ENCODE measurements at places on chromosomes 5 and 9.

GRCh38 chr9:15176836-15177235 is 130.2 kb downstream of the TTC39B start:
- no peak for DNase-seq

GRCh38 chr9:135330685-135331590 is 148.6 kb upstream of the PPP1R26 start:
- no peak for DNase-seq

- DNase-seq, result no peak
Observed at GRCh38 chr9:127654619-127655018, 42.5 kb downstream of the STXBP1 start.

- DNase-seq, result no peak
Observed at GRCh38 chr5:177591690-177592009, 353 bp upstream of the TMED9 start.

GRCh38 chr9:33101104-33101951 is 24.9 kb upstream of the SMU1 start:
- DNase-seq, result peak; percentile 98

- DNase-seq, result peak; percentile 93
Observed at GRCh38 chr9:7799234-7799943, at the start of gene DMAC1. TSS of gene DMAC1 (minus strand) at chr9:7799778. CDS start at chr9:7799734, 44 bp downstream.

DNA sequence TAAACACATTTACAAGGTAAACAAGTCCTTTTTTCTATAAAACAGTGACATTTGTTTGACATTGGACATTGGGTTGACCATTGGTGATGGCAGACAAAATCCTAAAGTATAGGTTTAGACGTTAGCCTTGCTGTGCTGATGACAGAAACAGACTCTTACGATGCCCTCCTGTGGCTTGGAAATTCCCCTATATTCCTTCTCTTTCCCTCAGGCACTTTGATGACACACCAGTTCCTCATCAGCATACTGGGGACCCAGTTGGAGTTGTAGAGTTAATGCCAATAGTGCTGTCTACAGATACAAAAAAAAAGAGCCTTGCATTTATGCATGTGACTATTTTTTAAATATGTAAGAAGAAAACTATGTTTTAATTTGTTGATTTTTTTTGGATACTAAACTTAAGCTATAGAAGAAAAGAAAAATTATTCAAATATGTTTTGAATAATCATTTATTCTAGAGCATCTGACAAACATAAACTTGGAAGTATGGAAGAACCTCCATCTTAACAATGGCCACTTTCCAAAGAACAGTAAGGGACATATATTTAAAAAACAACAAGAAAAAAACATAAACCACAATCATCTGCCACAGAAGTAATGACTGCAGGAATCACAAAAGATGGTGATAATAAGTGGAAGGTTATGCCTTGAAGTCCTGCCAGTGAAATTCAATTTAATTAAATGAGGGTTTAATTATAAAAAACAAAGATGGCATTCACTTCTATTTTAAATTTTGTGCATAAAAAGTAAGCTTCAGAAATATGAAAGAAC is 75.6 kb upstream of the SNCAIP start:
- peak; percentile 25 for DNase-seq

DNA sequence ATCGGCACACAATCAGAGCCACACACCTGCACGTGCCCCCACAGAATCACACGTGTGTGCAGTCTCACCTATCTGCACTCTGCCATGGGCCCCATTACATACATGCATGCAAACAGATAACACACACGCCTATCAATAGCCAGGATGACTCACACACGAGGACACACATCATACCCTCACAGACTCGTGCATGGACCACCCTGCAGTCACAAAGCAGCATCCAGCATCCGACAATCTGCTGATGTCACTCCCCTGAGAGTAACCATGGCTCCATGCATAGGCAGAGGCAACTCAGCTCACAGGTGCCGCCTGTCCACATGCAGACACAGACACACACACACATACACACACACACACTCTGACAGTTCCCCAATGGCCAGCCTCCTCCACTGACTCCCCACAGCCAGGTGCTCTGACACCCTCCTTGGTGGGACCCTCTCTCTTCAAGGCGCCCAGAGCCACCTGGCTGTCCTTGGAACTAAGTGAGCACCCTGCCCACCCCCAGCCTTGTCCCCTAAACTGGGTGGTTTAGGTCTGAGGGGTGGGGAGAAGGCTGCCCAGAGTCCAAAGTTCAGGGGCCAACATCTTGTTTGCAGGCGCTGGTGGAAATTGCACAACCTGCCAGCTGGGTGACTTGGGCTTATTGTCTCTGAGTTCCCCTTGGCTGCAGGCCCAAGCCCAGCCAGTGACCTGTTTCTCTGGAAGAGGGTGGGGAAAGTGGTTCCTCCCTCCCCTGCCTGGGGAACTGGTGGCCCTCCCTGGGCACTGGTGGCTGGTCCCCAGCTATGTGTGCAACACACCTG is 34.6 kb upstream of the NEK6 start:
- peak; percentile 41 for DNase-seq

DNA sequence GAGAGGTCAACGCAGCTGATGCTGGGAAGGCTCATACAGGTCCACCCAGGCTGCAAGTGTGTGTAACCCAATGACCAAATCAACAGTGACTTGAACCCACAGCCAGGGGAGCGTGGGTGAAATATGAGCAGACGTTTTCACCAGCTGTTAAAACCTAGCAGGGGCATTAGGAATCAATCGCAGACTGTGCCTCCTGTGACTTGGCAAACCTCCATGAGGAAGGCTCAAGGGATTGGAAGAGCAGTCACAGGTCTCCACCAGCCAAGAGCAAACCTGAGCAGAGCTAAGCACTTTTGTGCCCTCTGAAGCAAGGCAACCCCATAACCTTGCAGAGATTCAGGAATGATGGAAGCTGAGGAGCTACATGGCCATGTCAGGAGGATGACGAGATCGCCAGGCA is 25.5 kb downstream of the INSYN2B start:
- no peak for DNase-seq

DNA sequence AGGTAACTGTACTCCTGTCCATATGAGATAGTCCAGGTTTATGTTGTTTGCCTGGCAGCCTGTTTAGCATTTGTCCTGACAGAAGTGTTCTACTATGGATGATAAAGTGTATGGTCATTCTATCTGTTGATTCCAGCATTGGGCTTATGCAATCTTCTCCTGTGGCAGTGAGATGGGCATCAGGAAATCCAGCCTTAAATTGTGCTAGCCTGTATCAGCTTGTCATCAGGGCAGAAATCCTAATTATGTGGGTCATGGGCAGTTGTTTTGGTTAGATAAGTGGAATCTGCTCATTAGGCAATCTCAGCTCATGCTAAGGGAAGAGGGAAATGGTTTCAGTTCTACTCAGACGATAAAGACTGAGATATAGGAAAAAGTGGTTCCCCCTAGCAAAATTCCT is 247.4 kb upstream of the CHD1 start:
- no peak for DNase-seq

DNA sequence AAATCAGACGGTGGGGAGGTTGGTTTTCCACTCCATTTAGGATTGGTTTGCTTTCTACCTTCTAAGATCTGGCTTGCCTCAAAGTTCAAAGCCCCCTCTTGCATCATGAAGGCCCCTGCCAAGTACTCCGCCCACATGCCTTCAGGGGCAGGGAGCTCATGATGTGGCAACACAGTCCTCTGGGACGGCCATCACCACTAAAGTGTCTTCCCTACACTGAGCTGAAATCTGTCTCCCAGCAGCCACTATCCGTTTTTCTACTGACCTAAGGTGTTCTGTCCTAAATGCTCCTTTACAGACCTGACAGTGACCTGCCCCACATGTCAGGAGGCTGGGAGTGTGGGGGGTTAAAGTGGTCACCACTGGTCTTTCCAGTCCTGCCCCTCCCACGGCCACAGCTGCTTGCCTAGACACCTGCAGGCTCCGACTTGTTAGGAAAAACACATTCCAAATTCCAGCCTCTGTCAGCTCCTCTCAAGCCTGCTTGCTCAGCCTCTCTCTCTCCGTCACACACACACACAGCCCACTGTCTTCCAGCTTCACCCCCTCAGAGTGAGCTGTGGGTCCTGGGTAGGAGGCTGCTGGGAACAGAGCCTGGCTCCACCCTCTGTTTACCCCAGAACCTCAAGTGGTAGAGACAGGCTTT is 44.9 kb downstream of the SHB start:
- no peak for DNase-seq

DNA sequence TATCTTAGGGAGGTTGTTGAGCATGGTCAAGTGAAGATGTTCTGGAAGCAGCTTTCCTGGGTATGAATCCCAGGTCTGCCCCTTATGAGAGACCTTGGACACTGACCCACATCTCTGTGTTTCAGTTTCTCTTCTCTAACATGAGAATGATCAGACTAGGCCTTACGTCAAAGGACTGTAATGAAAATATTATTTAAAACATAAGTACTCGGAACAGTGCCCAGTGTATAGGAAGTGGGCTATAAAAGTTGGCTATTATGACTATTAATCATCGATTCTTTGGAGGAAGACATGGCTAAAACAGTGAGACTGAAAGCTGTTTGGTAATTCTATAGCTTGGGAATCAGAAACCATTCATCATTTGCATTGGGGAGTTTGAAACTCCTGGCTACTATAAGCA is 65.3 kb upstream of the MYO10 start:
- DNase-seq, result no peak

- DNase-seq, result no peak
Observed at GRCh38 chr5:129046151-129046550, 48.4 kb upstream of the ISOC1 start.

DNA sequence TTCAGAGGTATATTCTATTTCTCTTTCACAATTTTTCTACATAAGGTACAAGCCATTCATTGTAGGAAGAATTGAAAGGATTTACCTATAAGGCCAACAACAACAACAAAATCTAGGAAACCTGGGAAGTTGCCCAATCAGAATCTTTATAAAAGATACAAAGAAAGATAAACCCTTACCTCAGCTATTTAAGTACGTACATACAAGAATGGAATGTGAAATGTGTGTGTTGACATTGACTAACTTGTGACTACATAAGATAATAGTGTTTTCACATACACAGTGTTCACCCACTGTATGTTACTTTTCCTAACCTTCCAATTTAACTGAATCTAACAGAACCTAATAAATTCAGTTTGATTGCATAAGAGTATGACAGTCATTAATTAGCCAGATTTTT is 154.1 kb downstream of the ADAMTS6 start:
- DNase-seq, result no peak

DNA sequence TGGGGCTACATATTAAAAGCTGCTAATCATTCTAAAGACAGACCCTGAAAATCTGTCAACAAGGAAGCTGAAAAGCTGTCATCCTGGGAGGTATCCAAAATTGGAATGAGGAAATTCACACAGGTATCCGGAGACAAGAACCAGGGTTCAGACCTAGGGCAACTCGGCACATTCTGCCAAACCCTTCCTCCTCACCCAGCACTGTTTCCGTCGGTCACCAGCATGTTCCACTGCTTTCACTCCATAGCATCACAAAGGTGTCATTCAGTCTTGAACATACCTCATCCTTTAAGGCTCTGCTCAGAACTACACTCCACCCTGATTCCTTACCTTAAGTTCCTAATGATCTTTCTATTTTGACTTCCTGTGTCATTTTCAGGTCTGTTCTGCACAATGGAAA is 153.1 kb upstream of the RASA1 start:
- DNase-seq, result peak; percentile 84

- DNase-seq, result no peak
Observed at GRCh38 chr9:27337833-27338526, 41.0 kb upstream of the EQTN start.

GRCh38 chr5:97838214-97838613 is 655.2 kb upstream of the RIOK2 start:
- peak; percentile 80 for DNase-seq

- DNase-seq, result no peak
Observed at GRCh38 chr9:7977586-7977985, 178.0 kb upstream of the DMAC1 start.

DNA sequence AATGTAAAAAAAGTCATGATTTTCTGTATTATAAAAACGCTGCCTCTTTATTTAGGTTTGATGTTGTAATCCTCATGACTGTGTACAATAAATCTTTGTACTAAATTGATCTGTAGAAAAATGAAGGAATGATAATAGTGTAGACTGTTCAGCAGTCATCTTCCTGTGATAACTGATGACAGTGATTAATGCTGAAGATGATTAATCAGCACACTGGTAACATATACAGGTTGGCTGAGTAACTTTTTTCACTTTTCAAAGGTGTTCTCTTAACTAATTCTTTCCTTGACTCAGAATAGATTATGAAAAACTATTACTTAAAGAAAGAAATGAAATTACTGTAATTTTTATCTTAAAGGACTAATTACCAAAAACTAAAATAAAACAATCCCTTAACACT is 122.5 kb downstream of the RFX3 start:
- no peak for DNase-seq

DNA sequence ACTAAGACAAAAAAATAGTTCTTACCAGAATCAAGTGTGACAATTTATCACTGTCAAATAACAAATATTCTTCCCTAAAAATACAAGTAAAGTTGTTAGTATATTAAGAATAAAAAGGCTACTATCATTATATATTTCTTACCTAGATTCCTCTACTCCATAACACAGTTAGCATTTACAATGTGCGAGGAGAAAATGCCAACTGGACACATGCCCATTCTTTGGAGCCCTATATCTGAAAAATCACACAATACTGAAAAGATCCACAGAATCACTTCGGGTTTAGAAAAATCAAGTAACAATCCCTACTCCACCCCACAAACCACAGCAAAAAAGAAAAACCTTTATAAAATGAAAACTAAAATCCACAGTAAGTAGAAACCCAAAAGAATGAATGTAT is 70.9 kb downstream of the PKD2L2 start:
- no peak for DNase-seq

DNA sequence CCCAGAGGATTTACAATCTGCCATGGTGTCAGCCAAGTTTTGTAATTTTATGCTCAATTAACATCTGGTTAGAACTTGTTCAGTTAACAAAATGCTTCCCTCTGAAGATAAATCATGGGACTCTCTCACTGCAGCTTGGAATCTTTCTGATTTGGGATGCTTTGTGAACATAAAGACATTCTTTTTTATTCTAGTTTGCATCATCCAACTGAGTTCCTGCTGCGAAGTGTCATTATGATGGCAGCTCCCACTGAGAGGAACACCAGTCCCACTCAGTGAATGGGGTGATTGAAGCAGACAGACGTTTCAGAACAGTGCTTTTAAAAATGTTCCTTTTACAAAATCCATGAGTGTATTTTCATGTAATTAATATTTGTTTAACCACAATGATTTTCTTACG is 863.8 kb downstream of the TLE4 start:
- no peak for DNase-seq

Data from kidney tubule cell (primary cell).